ENCODE measurements at places on chromosomes 12 and 14.

- DNase-seq: no peak
These were observed 13.4 kb upstream of the PCNX1 start for GRCh38 chr14:70893858-70894291.

- no peak for DNase-seq
These were observed 60.8 kb downstream of the SETD3 start for GRCh38 chr14:99419905-99420304.

DNA sequence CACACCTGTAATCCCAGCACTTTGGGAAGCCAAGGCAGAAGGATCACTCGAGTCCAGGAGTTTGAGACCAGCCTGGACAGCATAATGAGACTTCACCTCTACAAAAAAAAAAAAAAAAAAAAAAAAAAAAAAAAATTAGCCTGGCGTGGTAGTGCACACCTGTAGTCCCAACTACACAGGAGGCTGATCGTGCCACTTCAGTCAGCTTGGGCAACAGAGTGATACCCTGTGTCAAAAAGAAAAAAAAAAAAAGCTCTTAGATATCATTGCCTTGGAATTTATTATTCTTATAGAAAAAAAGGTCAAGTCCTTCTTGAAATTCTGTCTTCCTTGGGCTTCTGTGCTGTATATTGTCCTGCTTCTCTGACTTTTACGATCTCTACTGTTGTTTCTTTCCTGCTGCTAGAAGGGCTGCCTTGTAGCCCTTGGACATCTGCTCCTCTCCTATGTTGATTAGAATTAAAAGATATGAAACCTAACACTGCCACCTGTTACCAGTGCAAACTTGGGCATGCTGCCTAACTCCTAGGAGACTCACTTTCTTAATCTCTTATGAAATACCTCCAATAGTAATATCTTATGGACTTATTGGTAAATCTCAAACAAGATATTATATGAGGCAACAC lies 5.7 kb downstream of the TMEM19 start:
- peak; percentile 60 for DNase-seq

DNA sequence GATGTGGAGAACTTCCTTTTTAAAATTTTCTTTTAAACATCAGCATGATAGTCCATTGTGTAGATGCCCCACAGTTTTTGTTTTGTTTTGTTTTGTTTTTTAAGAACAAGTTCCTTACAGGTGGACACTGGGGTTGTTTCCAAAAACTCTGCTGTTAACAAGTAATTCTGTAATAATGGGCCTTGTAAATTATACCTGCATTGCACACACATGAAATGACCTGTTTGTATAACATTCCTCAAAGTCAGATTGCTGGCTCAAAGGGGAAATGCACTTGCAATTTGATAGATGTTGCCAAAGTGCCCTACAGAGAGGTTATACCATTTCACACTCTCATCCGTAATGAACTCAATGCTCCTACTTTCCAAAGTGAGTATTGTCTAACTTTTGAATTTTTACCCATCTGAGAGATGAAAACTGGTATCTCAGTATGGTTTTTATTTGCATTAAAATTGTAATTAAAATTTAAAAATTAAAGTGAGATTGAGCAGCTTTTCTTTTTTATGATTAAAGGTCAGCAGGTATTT lies 89.2 kb downstream of the SPPL3 start:
- peak; percentile 70 for DNase-seq

- no peak for DNase-seq
These were observed 238.0 kb downstream of the BCL11B start for GRCh38 chr14:99033951-99034350.

GRCh38 chr14:61923348-61923747 lies 161.1 kb downstream of the SNAPC1 start:
- peak; percentile 36 for DNase-seq

GRCh38 chr12:19970116-19970515 lies 398.2 kb upstream of the PDE3A start:
- DNase-seq: peak; percentile 52

- DNase-seq: no peak
These were observed 23.7 kb upstream of the KRT77 start for GRCh38 chr12:52727037-52727436.

GRCh38 chr14:90577661-90578282 lies 180.9 kb downstream of the CALM1 start:
- no peak for DNase-seq

DNA sequence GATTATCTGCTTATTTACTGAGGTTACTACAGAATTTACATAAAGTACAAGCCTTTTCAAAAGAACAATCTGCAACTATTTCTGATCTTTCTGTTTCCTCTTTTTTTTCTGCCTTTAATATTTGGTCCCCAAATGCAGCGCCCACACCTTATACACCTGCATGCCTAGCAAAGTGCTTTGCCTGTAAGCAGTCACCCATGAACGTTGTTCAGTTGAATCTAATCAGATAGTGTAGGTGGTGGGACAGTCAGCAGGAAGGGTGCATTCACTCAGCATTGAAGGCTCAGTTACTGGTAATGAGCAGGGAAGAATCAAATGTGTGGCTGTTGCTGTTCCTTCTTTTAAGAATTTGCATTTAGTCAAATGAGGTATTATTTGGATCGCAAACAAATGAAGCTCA lies 108.4 kb downstream of the GPR135 start:
- DNase-seq: no peak

DNA sequence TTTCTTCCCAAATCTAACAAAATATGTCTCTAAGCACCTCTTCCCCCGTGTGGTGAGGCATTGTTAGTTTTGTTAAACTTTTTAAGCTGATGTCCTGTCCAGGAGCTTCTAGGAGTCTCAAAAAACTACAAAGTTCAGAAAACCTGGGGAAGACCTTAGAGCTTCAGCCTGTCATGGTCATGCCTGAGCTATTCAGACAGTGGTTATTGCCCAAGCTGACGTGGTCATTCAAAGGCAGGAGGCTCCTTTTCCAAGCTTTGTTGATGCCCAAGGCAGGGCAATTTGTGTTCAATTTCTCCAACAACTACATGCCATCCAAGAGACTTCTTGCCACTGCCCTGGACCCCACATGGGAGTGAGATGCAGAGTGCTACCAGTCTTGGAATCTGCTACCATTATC lies 5.8 kb upstream of the LYZ start:
- no peak for DNase-seq

DNA sequence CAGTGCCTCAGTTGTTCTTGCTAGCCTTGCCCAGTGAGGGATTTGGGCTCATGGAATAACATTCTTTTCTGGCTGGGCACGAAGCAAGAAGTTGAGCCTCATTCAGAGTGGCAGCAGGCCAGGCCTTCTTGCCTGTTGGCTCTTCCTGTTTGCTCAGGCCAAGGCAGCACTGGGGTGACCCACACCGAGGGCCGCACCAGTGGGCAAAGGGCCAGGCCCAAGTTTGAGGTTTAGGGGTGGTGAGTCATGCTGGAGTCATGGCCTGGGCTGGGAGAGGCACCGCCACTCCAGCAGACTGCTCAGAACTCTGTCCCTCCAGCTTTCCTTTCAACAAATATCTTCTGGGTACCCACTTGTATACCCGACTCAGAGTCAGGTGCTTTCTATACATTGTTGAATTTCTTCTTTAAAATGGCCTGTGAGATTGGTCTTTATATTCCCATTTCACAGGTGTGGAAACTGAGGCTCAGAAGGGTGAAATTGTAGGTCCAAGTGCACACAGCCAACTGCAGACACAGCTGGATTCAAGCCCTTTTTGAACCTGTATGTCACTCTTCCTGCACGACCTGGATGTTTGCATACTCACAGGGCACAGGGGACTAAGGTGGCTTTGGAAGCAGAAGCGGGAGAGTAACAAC lies 279.4 kb downstream of the FOXN3 start:
- no peak for DNase-seq

GRCh38 chr12:81541121-81541520 lies 218.0 kb downstream of the PPFIA2 start:
- peak; percentile 81 for DNase-seq

DNA sequence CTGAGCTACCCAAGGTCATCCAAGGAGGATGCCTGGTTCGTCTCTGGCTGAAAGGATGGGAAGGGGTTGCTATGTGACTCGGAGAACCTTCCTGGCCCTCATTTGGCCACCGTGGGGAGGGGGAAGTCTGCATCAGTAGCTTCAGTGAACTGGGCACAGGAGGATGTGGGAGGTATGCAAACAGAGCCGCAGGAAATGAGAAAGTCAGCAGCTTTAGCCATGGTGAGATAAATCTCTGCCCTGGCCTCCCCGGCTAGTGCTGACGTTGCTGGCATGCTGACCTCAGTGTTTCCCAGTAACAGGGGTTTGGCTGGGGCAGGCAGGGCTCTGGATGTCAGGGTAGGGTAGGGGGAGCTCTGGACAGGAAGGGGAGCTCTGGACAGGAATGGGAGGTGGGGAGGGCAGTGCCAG lies 2.3 kb upstream of the CEBPE start:
- peak; percentile 41 for DNase-seq

DNA sequence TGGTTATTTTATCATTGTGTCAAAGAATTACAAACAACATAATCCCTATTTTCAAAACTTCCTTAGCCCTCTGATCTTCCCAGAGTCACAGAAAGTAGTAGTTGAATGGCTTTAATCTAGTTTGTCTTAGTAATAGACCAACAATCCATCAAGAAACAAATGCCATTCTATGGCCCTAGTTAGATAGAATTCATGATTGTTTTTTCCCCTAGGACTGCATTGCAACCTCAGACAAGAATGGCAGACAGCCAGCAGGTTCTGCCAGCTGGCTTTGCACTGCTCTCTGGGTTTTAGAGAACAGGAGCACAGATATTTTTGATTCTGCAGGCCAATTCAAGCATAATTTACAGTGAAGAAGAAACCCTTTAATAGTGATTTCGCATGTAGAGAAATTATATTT lies 33.8 kb downstream of the SYT1 start:
- peak; percentile 78 for DNase-seq

GRCh38 chr14:101035466-101036225 lies 132.1 kb upstream of the RTL1 start:
- DNase-seq: no peak

DNA sequence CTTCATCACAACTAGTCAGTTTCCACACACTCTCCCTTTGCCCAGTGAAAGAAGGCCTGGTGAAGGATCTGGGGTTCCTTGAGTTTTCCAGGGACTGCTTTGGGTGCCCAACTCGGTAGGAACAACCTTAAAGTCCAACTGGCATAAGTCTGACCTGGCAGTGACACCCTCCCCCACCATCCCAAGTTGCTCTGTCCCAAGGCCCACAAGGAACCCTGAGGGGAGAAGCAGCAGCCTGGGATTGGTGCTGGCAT lies 1.6 kb downstream of the KMT2D start:
- DNase-seq: no peak

GRCh38 chr12:51784688-51785087 lies 63.8 kb downstream of the FIGNL2 start:
- no peak for DNase-seq

DNA sequence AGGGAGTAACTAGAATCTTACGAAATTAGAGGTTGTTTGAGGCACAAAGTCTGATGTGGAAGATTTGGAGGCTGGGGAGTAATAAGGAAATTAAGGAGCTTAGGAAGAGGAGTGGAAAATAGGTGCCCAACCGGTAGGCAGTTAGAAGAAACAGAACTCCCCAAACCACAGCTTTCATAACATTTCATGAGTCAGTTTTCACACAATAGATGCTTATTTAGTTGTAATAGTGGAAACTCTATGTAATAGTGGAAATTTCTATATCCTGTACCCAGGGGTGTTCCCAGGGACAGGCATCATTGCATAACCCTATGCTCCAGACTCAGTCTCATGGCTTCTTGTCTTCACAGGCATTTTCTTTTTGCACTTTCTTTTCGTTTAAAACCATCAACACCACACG lies 8.3 kb downstream of the C3AR1 start:
- DNase-seq: no peak

All from NCI-H69 (cell line).